ENCODE measurements at places on chromosomes 7 and 10.

- DNase-seq: no peak
Measured at GRCh38 chr10:69839696-69840345, 38.1 kb downstream of the COL13A1 start.

GRCh38 chr7:131655447-131655846, 99.0 kb upstream of the PODXL start:
- DNase-seq: no peak

GRCh38 chr7:48042216-48042615, 6.9 kb downstream of the C7orf57 start:
- DNase-seq: no peak

DNA sequence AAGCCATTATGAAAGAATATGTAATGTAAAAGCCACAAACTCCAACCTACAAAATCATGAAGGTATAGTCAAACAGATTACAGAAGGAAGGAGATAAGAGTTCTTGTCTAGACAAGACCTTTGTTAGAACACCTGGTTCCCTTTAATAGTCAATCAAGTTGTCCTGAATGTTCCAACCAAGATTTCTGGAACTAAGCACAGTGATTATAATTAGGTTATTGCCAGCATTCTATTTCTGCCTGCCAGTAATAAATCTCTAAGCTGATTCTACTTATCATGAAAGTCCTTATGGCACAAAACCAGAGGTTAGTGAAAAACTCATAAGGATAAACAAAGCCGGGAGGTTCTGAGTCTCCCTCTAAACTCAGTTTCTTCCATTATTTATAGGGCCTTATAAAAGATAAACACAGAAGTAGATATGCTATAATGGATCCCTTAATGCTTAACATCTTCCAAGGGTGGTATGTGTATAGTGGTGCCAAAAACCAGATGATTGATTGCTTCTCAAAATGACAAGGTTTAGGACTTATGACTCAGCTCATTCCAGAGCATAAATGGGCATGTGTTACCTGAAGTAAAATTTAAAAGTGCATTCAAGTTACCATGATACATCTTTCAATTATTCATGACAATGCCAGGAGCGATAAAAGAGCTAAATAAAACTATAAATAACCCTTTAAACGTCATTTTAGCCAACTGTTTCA, 237.2 kb downstream of the CSTF2T start:
- no peak for DNase-seq

- no peak for DNase-seq
Measured at GRCh38 chr7:4169455-4169854, 512.6 kb upstream of the FOXK1 start.

DNA sequence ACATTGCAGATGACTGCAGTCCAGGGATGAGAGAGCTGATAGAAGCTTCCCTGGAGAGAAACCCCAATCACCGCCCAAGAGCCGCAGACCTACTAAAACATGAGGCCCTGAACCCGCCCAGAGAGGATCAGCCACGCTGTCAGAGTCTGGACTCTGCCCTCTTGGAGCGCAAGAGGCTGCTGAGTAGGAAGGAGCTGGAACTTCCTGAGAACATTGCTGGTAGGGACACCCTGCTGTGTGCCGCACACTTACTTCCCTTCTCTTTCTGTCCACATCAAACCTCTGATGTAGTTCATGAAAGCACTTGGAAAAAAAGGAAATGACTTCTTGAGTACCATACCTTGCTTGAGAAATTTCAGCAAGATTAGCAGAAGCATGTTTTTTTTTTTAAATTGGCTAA, 25.3 kb downstream of the MAP3K8 start:
- DNase-seq: no peak

DNA sequence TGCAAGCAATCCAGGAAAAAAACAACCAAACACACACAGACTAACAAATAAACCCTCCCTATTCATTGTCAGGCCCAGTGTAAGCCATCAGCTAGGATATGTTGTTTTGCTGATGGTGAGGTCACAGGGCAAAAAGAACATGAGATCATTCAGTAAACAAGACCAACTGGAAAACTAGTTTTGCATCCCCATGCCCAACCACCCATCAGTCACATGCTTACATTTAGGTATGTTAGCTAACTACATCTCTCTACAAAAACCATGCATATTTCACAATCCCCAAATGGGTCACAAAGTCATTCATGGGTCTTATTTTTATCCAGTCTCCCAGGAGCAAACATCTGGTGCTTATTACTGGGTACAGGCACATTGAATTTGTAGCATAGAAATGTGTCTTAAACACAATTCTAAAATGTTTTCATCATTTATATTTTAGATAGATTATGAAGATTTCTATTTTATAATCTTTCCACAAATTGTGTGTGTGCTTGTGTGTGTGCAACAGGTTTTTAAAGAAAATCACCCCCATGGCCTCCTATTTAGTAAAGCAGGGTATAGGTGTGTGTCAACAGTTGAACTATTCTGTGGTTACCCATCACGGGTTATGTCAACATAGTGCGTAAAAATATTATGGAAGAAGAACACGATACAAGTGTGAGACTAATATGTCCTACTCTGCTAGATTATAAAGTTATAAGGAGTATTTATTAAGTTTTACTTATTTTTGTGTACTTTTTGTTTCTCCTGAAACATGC, 103.8 kb upstream of the AKR1E2 start:
- no peak for DNase-seq

All from NCI-H2171 treated with DMSO at 0.1 percent for 48 hours (cell line).